ENCODE measurements at places on chromosomes 7 and 10.

DNA sequence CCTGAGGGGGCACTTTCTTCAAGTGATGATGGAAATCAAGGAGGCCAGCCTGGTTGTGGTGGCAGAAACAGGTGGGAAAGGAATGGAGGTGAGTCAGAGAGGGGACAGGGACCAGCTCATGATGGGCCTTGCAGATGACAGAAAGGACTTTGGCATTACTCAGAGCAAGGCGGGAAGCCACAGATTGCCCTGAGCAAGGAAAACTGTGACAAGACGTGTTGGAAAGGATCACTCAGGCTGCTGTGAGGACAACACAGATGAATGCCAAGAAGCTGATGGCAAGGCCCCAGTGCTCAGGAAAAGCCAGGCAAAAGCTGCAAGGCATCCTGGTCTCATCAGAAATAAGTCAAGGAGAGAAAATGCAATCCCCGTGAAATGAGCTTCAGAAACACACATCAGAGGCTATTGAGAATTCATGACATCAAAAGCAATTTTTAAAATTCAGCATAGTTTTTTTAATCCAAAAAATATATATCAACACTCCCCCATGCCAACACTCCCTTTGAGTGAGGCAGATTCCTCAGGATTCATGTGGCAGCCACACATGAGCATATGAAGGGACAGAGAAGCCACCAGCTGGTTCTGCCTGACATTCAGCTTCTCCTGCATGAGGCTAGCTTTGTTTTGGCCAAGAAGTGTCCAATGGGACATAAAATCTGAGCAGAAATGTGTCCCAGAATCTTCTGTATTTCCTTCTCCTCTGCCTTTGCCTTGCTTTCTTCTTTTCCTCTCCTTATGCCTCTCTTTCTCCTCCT lies 244.5 kb upstream of the MYO3A start:
- DNase-seq, result no peak

GRCh38 chr10:119673271-119673670 lies 22.1 kb downstream of the BAG3 start:
- no peak for DNase-seq

DNA sequence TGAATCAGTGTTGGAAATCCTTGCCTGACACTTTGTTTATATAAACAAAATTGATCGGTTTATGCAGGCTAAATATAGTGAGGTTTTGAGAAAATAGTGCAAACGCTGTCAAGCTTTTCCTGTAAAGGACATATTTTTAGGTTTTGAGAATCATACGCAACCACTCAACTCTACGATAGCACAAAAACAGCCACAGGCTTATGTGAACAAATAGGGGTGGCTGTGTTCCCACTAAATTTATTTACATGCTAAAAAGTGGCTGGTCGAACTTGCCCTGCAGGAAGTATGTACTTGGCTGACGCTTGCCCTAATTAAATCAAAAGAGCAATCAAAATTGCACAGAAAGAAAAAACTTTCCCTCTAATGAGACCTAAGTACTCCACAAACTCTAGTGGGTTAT lies 234.7 kb upstream of the CACNA2D1 start:
- no peak for DNase-seq

DNA sequence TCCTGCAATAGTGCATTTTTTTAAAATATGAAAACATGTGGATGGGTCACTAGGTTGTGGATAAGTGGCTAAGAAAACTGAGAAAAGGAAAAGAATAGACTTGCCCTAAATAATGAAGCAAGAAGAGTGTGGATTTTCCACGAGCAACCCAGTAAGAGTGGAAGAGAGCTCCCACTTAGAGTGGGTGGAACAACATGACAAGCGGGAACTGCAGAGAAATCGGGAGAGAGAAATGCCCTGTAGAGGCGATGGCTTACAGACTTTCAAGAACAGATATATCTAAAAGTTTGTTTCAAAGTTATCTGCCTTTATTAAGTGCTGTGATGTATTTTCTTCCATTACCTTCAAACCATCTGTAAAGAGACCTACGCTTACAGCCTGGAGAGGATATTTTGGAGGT lies 26.1 kb upstream of the NRG3 start:
- DNase-seq, result no peak

DNA sequence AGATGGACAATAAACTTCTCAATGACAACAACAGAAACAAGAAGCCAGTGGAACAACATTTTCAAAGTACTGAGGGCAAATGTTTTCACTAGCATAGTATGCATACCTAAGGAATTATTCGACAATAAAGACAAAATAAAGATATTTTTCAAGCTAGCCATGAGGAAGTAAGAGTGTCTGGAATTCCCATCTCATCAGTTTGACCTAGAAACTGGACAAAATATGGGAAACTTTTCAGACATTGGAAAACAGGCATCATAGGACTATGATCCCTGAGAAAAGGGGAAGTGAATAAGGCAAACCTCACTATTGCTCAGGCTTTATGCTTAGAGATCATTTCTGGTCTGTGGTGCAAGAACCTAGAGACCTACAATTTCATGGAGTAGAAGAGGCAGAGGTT lies 86.3 kb downstream of the OAT start:
- no peak for DNase-seq

- peak; percentile 73 for DNase-seq
Measured at GRCh38 chr7:140646931-140647647, 6.5 kb upstream of the DENND2A start.

DNA sequence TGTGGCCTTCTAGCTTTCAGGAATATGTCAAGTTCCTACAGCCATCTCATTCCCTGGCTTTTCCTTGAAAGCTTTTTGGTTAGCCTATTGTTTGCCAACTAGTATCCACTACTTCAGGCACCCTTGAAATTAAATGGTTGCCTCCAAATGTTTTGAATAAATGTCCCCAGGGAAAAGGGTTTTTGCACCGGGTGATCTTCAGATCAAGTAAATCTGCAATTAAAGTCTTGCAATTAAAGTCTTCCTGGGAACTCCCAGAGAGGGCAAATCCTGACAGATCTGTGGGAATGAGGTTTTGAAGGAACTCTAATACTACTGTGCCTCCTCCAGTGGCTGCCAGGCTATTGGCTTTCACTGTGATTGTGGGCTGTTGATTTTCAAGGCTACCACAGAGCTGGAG lies 17.7 kb upstream of the ZNRF2 start:
- no peak for DNase-seq

DNA sequence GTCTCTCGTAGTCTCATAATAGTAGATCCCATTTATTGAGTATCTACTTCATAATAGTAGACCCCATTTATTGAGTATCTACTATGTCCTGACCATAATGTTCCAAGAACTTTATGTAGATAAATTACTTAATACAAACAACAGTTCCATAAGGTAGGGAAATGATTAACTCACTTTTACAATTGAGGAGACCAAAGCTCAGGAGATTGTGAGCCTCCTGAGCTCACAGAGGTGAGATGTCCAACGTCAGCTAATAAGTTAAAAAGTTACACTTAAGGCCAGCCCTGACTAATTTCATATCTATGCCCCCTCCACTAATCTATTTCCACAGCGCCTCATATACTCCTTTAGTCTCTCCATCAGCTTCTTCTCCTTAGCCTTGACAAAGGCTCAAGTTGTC lies 17.5 kb upstream of the GGCT start:
- DNase-seq, result no peak

GRCh38 chr10:102504179-102504975 lies 605 bp downstream of the SUFU start:
- DNase-seq, result peak; percentile 52

- no peak for DNase-seq
Measured at GRCh38 chr10:14580671-14581332, 193.9 kb downstream of the FAM107B start.

DNA sequence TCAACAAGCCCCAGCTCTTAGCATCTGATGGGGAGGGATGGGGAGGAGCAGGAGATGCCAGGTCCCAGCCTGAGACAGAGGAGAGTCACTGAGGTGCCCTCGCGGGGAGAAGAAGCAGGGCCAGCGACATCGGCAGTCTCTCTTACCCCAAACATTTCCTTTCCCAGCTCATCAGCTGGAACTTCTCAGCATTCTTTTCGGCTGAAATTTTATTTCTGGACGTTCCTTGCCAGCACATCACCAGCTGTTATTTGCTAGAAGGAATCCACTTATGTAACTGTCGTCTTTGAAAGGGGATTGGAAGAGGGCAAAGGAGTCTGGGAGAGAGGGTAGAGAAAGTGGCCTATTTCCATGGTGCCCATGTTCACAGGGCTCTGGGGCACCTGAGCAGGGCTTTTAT lies 101.0 kb upstream of the SHH start:
- DNase-seq, result no peak

DNA sequence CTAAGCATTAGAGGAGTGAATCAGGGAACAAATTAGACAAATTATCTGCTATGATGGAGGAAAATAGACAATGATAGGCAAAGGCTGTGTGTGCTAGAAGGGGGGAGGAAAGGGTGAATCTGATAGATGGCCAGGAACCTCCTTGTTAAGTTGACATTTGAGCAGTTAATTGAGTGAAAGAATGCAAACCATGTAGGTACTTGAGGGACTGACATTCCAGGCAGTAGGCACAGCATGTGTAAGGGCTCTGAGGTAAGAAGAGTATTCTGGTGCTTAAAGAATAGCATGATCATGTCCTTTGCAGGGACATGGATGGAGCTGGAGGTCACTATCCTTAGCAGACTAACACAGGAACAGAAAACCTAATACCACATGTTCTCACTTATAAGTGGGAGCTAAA lies 48.6 kb upstream of the TES start:
- peak; percentile 35 for DNase-seq

DNA sequence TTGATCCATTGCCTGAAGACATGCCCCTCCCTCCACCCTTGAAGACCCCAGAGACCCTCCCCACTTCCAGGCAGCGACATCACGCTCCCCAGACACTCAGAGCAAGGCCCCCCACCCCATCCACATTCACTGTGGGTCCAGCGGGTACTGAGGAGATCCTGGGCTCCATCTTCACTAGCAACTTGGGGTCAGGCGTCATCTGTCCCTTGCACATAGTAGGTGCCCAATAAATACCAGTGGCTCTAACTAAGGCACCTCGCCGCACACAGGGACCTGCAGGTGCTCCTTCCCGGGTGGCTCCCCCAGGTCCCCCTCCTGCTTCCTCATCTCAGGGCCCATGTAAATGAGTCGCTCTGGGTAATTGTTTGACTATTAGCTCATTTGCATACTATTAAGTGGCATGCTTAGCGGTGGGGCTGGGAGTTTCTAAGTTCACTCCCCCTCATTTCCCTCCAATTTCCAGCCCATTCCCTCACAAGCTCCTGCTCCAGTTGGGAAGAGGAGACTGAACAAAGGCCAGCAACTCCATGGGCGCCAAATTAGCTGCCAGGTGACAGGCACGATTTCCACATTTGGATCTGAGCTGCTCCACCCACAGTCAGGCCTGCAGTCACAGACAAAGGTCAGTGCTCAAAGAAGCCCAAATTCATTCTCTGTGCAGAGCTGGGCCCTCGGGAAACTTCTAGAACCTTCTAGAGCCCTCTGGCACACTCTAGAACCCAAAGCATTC lies 29.7 kb downstream of the EBF3 start:
- DNase-seq, result no peak

DNA sequence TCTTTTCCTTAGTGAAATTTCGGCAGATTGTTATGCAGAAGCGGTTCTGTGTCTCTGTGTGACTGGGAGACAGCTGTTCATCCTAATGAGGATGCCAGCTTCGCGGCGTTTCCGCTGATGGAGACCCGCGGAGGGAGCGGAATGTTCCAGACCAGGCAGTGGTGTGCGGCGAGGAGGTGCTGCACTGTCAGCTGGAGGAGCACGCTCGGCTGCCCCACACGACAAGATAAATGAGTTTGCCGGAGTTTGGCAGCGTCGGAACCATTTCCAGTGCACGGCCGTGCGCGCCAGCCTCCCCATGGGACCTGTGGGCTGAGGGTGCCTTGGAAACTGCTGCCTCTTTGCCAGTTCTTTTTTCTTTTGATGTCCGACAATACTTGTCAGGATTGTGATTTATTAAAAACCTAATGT lies 64.6 kb downstream of the WDR37 start:
- DNase-seq, result no peak

- no peak for DNase-seq
Measured at GRCh38 chr7:128307061-128307460, 36.6 kb downstream of the RBM28 start.

- no peak for DNase-seq
Measured at GRCh38 chr7:94323844-94324243, 70.9 kb upstream of the COL1A2 start.

GRCh38 chr10:110399106-110399964 lies 94.6 kb upstream of the SMNDC1 start:
- DNase-seq, result peak; percentile 98

- DNase-seq, result no peak
Measured at GRCh38 chr10:132404169-132404880, 7.3 kb downstream of the PWWP2B start.

DNA sequence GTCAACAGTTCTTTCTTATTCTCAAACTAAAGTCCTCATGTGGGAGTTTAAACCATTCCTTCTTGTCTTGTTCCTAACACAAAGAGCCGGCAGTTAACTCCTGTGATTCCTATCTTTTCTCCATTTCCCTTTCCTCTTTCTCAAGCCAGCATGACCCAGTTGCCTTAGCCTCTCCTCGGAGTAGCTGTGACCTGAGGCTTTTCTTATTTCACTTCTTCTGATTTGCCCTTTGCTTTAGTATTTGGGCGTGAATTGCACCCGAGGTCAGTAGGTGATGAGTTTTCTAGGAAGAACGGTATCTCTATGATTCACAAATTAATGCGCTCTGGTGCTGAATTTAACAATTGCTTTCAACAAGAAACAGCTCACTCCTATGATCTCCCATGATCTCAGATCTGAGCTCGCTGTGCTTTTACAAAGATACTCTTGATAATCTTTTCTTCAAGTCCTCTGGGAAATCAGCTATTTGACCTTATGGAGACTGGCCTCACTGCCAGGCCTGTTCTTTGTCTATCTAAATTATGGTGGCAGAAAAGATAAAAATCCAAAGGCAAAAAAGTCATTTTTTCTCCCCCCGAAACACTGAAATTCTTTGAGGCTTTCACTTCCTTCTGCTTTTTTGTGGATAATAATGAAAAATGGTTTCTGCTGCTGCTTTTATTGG lies 184.6 kb downstream of the JCAD start:
- no peak for DNase-seq

GRCh38 chr7:138008588-138009349 lies 6.9 kb upstream of the CREB3L2 start:
- peak; percentile 75 for DNase-seq

DNA sequence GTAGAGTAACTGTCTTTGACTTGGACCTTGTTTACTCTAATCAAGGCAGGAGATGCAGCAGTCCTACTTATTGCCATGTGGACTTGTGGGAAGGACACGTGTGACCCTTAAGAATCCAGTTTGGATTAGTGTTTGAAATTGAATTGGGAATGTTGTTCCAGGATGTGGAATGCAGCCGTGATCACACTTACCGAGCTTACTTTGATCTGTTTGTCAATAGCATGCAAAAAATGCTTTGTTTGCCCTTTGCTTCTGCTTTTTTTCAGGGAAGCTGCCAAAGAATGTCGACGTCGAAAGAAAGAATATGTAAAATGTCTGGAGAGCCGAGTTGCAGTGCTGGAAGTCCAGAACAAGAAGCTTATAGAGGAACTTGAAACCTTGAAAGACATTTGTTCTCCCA lies 84.7 kb downstream of the CREM start:
- DNase-seq, result no peak
